T-helper 2 cell (primary cell): ENCODE measurements at places on chromosomes 4 and X.

DNA sequence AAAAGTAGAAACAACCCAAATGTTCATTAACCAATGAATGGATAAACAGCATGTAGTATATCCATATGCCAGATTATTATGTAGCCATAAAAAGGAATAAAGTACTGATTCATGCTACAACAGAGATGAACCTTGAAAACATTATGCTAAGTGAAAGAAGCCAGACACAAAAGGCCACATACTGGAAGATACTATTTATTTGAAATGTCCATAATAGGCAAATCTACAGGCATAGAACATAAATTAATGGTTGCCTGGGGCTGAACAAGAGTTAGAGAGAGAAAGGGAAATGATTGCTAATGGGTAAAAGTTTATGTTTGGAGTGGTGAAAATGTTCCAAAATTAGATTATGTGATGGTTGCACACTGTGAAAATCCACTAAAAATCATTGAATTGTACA, 44.4 kb downstream of the IL13RA2 start:
- DNase-seq = no peak

GRCh38 chrX:150575419-150575814, 7.0 kb downstream of the MTM1 start:
- no peak for DNase-seq

GRCh38 chr4:182743815-182744214, 173.4 kb downstream of the DCTD start:
- no peak for DNase-seq

DNA sequence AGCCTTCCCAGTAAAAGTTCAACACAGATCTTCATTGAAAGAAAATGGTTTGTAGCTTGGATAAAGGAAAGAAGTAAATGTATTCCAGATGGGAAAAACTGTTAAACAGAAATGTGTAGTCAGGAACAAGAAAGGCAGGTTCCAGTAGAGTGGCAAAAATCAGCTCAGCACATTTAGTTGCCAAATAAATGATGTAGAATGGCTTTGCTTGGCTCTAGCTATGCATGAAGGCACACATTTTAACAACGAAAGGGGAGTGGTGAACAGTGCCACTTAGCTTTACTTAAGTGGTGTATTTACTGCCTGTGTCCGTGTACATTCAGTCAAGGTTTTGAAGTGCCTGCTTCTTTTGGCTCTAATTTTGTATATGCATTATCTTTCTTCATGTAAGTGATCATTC, 644.5 kb upstream of the ATOH1 start:
- DNase-seq = no peak

DNA sequence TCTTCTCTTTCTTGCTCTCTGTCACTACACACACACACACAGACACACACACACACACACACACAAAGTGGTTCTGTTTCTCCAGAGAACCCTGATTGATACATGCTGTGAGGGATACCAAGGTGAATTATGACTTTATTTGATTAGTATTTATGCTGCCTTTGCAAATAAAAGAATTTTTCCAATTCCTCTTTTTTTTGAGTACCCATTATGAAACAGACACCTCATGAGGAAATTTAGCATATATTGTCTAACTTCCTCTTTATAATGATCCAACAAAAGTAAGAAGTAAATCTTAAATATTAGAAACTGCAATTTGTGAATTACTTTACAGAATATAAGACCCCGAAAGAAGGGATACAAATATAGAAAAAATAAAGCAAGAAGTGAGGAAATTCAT, 14.3 kb upstream of the RAB28 start:
- DNase-seq = no peak

DNA sequence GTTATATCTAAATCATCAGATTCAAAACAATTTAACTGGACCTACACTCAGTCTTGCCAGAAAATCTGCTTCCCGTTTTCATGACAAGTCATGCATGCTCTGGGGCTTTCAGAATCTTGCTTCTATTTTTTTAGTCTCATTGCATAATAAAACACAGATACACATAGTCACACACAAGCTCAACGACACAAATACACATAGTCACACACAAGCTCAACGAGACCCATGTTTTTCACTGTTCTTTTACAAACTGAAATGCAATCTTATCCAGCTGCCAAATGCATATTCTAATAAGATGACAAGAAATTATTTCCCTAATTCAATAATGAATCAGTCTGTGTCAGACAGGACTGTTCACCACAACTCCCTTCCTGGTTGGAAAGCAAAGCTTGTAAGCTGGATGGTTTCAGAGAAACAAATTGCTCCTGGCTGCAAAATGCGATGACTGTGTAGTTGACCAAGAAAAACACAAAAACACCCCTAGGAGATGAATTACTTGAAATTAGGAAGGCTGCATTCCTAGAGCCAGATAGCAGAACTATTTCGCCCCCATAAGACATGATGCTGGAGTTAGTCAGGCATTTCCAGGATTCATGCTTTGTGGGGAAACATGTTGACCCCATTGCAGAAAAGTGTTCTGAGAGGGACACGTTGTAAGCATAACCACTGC, 208.7 kb downstream of the CHIC2 start:
- no peak for DNase-seq

DNA sequence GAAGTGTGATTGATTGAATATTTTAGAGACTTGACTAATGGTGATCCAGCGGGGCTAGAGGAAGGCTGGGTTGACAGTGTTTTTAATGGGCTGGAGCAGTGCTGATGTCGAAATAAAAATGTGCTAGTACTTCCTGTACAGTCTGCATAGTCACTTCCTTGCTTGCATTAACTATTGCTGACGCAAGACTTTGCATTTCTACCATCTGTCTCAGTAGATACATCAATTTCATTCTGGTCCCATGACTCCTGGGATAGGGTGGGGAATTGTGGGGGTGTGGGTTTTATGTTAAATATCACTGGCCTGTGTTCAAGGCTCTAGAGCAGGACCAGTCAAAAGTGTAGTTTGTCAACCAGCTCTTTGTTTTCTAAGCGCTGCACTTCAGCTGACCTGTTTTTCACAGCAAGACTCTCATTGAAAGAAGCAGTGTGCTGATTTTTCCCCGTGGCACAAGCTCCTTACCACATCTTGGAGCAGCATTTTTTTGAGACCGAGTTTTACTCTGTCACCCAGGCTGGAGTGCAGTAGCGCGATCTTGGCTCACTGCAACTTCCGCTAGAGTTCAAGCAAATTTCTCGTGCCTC, 35.2 kb upstream of the PHEX start:
- DNase-seq = no peak

- no peak for DNase-seq
Observed at GRCh38 chr4:142160509-142160908, 524.1 kb downstream of the IL15 start.

- no peak for DNase-seq
Observed at GRCh38 chr4:85370400-85371032, 104.4 kb upstream of the ARHGAP24 start.

DNA sequence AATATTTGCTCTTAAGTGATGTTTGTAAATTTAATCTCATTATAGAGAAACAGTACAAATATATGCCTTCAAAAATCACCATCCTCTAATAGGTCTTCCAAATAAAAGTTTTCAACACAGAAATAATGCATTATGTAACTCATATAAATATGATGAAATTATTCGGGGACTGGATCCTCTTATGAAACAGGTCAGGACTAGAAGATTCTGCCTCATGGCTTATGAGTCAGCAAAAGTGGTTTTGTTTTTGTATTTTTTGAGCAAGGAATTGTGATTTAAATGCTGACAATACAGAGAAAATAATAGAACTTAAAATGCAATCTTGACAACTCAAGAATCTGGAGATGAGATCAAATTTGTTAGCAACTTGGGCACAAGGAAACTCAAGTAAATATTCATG, 179.7 kb upstream of the NDP start:
- no peak for DNase-seq

DNA sequence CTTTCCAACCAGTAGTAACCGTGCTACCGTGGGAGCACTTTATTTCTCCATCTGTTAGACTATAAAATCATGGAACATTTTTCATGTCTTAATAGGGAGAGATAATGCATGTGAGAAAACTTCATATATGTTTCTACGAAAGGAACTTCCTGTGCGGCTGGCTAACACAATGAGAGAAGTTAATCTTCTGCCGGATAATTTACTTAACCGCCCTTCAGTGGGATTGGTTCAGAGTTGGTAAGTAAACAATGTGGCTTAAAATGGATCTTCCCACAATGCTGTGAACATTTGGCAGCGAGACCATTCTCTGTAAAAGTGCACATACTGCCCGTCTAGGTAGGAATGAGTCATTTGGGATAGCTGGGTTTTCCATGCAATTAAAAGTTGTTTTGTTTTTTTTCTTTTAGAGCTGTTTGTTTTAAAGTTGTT, 29.6 kb downstream of the PDK3 start:
- DNase-seq = no peak

GRCh38 chrX:150408561-150408960, 45.4 kb downstream of the MAMLD1 start:
- no peak for DNase-seq

DNA sequence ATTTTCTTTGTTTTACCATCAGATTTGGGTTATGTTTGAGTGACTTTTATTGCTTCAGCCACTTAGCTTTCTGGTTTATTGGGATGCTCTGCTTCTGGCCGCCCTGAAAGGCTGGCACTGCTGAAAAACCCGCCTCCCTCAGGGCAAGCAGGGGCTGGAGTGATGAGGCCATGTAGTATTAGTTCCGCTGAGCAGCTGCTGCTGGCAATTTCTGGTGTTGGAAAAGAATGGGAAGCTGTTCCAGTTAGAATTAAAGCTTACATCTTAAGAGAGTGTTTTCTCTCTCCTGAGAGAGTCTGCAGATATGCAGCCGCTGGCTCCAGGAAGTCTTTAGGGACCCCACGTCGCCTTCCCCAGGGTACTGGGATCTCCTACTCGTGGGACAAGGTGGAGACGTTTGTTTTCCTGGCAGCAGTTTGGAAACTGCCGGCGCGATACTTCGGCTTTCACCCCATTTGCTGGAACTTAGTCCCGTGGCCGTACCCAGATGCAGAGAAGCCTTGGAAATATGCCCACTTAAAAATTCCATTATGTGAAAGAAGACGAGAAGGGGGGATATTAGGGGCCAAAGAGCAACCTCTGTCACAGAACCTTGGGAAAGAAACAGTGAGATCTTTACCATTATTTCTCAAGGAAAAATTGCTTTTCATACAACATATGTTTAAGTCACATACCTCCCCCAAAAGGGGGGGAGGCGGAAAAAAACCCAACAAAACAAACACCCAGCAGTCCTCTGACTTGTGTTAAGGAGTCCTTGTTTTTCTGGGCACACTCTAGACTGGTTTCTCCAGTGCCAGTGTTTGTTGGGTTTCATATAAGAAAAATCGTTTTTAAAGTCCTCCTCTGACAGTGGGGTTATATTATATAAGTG, 72.6 kb downstream of the TMEM131L start:
- DNase-seq = no peak

GRCh38 chr4:38514465-38515146, 149.4 kb upstream of the KLF3 start:
- no peak for DNase-seq

DNA sequence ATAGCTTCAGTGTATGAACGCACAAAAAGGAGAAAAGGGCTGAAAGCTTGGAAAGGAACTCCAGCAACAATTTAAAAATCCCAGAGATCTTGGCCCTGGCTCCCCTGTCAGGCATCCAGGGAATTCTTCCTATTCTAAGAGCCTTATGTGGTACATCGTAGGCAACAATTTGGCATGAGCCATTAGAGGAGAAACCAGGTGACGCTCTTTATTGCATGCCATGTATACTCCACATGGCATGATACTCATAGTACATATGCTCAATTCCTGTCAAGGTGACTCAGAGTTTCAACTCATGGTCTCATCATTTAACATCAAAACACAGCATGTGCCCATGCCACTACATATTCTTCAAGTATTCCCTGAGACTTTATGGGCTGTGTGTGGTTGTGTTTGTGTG, 191.3 kb downstream of the OR13H1 start:
- DNase-seq = no peak

DNA sequence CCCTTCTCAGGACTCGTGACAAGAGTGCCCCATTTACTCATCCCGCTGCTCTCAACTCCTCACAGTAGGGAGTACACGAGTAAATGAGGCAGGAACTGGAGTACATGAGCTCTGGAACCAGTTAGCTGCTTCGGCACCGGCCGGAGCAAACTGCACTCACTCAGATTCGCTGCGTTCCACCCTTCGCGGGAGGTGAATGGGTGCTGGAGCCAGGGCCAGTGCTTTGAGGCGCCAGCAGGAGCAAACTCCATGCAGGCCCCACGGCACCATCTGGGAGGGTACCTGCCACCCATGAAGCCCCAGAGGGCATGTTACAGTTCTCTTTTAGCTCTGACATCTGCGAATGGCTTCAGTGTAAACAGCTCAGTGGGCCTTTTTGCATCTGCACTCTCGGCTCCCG, 315.5 kb upstream of the GK2 start:
- DNase-seq = no peak

GRCh38 chrX:70096052-70096451, 33.8 kb downstream of the OTUD6A start:
- DNase-seq = no peak

- DNase-seq = no peak
Observed at GRCh38 chrX:154040863-154041262, 21.2 kb upstream of the IRAK1 start.

DNA sequence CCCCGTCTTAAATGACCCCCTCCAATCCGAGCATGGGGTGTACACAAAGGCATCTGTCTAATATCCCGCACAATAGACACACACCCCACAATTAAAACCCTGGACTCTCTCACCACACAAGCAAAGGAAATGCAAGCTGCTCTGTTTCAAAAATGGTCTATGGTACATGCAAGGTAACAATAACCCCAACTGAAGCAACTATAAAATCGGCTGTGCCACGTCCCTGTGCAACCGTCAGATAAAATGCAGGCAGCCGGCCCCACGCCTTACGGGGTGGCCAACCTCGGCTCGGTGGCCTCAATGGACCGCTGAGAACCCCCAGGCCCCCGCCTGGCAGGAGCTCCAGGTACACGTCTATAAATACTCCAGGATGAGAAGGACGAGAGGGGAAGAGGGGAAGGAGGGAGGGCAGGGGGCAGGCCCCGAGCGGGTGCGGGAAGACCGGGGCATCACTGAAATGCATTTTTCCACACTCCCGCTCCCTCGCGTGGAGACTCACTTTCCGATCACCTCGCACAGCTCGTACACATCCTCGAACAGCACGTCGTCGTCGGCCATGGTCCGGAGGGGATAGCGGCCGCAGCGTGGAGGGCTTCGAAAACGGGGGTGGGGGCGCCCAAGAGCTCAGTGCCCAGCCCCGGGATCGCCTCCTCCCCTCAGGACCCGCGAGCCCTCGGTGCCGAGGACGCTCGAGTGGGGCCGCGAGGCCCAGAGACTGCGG, 763 bp downstream of the CASK start:
- DNase-seq = peak; percentile 9

DNA sequence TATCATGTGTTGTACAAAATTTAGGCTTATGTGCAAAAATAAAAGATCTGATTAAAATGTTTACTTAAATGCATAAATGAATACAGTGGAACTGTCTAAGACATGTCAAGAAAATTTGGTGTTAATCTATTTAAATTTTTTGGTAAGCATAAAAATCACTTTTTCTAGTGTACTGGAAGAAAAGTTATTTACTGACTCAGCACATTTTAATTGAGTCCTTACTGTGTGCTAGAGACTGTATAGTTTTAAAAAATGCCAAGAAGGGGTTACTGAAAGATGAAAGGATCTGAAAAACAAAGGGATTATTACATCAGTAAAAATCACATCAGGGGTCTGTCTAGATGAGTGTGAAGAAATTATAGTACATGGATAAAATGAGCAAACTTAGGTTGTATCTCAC, 60.6 kb downstream of the RAPGEF2 start:
- DNase-seq = no peak

GRCh38 chr4:148542922-148543623, 100.9 kb upstream of the NR3C2 start:
- DNase-seq = peak; percentile 30

- no peak for DNase-seq
Observed at GRCh38 chrX:74250574-74250973, 53.4 kb upstream of the ZCCHC13 start.
